Activated T-cell treated with anti-CD3 and anti-CD28 coated beads, Interleukin-2, amount 50 U/mL, for 48 hours (primary cell): ENCODE measurements at places on chromosomes 3 and 15.

DNA sequence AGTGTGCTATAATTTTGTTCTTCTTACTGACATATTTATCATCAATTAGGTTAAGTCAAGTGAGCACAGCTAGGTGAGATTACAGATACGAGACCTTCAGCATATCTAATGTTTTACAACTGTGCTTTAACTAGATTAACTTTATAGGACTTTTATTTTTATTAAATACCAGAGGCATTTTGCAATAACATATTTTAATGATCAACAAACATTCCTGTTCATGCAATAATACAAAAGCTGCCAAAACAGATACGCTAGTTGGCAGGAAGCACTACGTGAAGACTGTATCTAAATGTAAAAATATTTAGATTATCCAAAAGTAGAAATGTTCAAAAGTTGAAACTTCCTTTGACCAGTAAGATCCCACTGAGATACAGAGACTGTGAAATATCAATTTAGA lies 139.1 kb downstream of the CBLB start:
- no peak for DNase-seq

GRCh38 chr3:170695486-170696064 lies 109.7 kb upstream of the SLC7A14 start:
- no peak for DNase-seq

DNA sequence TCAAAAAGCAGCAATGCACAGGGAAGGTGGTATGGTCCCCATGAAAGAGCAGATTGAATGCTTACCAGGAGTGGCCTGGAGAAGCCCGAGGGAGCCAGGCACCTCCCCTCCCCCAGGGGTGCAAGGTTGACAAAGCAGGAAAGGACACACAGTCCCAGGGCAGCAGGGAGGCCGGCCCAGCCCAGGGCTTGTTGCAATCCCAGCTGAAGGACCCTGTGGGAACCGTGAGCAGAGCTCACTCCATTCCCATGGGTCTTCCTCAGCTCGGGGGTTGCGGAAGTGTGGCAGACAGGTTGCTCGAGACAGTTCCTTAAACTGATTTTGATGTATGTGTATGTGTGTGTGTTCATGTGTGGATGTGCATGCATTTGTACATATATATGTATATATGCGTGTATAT lies 15.8 kb downstream of the UROC1 start:
- no peak for DNase-seq

- DNase-seq, result no peak
These were observed 118.1 kb upstream of the MEIS2 start for GRCh38 chr15:37218351-37218916.

DNA sequence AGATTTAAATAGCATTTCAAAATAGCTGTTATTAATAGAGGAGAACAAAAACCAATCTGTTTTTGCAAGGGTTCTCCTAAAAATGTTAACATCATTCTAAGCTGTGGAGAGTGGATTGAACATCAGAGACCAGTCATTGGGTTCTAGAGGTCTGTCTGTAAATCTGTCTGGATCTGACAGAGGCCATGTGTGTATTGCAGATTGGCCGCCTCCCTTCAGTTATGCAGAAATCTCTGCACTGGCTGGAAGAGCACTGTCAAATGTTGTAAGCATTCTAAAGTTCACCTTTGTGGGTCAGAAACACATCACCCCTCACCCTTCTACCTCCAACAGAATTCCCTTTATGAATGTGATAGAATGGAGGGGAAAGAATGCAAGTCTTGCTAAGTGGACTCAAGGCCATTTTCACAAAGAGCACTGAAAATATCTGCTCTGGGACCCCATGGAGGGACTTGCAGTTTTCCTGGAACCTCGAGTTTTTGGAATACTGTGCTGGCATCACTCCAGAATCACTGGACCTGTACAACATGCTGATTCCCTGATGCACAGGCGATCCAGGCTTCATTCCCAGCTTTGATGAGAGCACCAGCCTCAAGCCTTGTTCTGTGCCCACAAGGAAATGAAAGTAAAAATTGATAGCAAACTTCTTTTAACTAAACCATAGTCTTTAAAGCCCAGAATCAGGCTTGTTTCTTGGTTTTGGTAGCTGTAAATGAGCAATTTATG lies 8.4 kb downstream of the FAM81A start:
- no peak for DNase-seq

DNA sequence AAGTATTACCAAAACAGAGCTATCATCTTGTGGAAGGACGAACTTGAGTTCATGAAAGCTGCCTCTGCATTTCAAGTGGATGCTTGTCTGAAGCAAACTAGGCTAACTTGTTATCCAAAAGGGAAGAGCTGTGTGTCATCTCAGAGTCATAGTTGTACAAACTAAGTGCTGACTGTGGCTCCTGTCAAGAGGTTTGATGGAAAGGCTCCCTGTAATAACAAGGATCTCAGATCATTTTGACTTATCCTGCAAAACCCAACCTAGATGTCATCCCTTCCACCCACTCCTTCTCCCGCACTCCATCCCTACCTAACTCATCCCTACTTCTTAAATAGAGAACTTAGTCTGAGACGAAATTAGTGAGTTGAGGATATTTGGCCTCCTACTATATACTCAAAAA lies 110.8 kb downstream of the NR2E3 start:
- DNase-seq, result no peak

- DNase-seq, result peak; percentile 26
These were observed 1.3 kb downstream of the CACNA1D start for GRCh38 chr3:53495520-53496391.

DNA sequence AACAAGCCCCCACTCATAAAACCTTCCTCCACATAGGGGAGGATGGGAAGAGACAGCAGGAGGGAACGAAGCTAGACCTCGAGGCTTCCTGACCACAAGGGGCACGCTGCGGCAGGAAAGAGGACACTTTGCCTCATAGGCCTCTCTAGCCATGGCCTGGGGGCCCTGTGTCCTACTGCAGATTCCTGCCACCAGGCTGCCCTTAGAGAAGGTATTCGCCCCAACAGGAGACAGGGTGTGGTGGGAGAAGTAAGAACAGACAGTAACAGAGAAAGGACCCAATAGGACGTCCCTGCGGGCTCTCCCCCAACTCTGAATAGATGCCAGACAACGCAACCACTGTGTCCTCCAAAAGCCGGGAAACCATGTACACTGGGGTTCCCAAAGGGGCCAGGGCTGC lies 36.8 kb downstream of the ADCY5 start:
- DNase-seq, result no peak

- no peak for DNase-seq
These were observed 215.7 kb downstream of the TCF12 start for GRCh38 chr15:57134071-57134605.

GRCh38 chr15:50890751-50891150 lies 17.7 kb upstream of the AP4E1 start:
- DNase-seq, result no peak

DNA sequence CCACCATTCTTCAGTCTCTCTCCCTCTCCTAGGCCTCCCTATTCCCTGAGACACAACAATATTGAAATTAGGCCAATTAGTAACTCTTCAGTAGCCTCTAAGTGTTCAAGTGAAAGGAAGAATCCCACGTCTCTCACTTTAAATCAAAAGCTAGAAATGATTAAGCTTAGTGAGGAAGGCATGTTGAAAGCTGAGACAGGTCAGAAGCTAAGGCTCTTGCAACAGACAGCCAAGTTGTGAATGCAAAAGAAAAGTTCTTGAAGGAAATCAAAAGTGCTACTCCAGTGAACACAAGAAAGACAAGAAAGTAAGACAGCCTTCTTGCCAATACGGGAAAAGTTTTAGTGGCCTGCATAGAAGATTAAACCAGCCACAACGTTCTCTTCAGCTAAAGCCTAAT lies 41.3 kb downstream of the PPM1L start:
- no peak for DNase-seq

DNA sequence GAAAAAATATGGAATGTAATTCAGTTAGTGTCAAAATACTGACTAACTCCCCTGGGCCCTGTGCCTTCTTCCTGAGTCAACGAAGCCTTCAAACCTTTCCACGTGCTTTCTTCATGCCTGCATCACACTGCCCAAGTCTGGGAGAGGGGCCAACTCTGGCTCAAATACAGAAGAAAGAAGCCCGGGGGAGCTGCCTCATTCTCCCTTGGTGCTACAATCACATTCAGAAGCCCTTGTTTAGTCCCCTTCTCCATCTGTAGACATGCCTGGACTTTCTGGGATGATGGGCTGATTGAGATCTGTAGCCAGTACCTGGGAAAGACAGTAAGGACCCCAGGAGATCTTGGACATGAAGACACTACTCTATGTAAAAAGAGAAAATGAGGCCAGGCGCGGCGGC lies 77.8 kb upstream of the GSK3B start:
- no peak for DNase-seq

GRCh38 chr3:38029400-38030125 lies at the start of gene PLCD1:
Gene PLCD1, minus strand, starts transcription at chr3:38029642. Its CDS starts 103 bp downstream, at chr3:38029539.
- peak; percentile 41 for DNase-seq

DNA sequence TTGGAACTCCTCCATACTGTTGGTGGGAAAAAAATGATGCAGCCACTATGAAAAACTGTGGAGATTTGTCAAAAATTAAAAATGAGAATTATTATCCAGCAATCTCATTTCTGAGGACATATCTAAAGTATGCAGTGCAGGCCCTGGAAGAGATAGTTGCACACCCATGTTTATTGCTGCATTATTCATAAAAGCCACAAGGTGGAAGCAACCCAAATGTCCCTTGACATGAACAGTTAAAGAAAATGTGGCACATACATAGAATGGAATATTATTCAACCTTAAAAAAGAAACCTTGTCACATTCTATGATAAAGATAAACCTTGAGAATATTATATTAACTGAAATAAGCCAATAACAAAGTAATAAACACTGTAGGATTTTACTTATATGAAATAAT lies 80.9 kb upstream of the ARHGEF26 start:
- DNase-seq, result no peak

- DNase-seq, result no peak
These were observed 6.7 kb downstream of the ANO10 start for GRCh38 chr3:43615133-43615532.

- no peak for DNase-seq
These were observed 435.4 kb downstream of the WDR72 start for GRCh38 chr15:53324061-53324460.

- peak; percentile 59 for DNase-seq
These were observed 70.3 kb upstream of the PPP2R3A start for GRCh38 chr3:135895106-135895733.

DNA sequence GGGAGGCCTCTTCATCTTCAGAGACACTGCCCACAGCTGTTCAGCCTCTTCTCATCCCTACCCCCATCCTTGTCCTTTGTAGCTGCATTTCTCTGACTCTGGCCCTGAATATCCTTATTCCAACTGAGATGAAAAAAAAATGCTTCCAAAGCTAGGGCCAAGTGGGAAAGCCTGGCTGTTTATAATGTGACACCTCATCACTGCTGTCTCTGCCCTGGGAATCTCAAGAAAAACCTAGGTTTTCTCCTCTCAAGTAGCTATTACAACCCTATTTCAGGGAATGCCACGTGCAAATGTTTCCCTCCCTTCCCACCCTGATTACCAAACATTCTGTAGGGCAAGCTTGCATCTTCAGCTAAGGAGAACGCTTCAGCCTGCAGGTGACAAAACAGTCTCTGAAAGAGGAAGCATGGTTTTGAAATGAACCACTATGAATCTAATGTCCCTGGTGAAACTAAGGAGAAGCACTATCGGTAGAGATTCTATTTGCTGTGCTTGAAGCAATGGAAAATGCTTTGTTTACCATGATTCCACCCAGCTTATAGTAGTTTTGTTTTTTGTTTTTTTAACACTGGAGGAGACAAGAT lies 65.4 kb downstream of the USF3 start:
- DNase-seq, result no peak

DNA sequence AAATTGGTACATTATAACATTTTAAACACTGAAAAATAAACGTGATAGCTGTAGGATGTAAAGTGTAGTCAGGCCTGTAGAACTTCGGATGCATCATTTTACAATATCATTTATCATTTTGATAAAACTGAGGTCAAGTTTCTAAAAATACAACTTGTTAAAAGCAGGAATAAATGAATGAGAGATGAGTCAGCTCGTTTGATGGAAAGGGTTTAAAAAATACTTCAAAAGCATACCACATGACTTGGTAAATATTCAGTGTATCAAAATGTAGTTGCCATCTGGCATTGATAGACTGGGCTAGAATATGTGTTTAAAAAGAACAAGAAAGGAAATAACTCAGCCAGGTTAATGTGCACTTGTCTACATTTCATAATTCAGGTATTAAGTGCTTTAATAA lies 357.0 kb downstream of the TIGIT start:
- DNase-seq, result no peak

GRCh38 chr3:62669161-62669560 lies 206.1 kb downstream of the CADPS start:
- DNase-seq, result no peak

GRCh38 chr3:116969646-116970045 lies 260.1 kb downstream of the TUSC7 start:
- DNase-seq, result no peak

DNA sequence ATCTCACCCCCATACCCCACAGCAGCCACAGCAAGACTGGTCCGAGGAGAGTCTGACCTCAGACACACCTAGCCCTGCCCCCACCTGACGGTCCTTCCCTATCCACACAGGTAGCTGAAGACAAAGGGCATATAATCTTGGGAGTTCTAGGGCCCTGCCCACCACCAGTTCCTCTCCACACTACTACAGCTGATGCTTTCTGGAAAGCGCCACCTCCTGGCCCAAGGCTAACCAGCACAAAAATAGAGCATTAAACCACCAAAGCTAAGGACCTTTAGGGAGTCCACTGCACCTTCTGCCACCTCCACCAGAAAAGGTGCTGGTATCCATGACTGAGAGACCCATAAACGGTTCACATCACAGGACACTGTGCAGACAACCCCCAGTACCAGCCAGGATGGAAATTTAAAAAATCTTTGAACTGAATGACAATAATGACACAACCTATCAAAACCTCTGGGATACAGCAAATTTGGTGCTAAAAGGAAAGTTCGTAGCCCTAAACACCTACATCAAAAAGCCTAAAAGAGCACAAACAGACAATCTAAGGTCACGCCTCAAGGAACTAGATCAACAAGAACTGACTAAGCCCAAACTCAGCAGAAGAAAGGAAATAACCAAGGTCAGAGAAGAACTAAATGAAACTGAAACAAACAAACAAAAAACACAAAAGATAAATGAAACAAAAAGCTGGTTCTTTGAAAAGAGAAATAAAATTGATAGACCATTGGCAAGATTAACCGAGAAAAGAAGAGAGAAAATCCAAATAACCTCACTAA lies 122.1 kb upstream of the TPRG1 start:
- peak; percentile 35 for DNase-seq

GRCh38 chr3:31714495-31715280 lies 182.0 kb downstream of the STT3B start:
- no peak for DNase-seq

DNA sequence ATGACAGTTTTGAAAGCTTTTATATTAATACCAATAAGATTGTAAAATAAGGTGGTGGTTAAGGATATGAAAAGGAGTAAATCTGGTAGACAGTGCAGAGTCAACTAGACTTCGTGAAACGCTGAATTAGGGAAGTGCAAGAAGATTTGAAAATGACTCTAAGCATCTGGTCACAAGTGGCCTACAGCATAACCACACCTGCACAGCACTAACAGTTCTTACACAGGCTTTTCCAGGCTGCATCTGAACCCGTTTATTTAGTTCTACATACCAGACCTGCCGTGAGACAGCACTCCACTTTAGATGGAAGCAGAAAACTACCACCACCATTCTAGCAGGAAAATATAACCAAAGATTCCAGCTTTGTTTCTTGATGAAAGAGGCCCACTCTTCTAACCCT lies 1.9 kb downstream of the DMXL2 start:
- DNase-seq, result no peak
